ENCODE measurements at places on chromosomes 7 and 10. TPM values are rescaled to one million over a fixed set of nuclear protein-coding genes. Genes with fewer than 3 reads are reported as not detected.

TUBAL3 gene
- 0.17 TPM for polyA plus RNA-seq

CREB5 gene
- 11.9 TPM for polyA plus RNA-seq

PLCE1 gene
- polyA plus RNA-seq, result 34.6 TPM

CTAGE15 gene
- 1.7 TPM for polyA plus RNA-seq

MKX gene
- polyA plus RNA-seq, result 0.39 TPM

PILRA gene
- polyA plus RNA-seq, result 8.0 TPM

HGF gene
- polyA plus RNA-seq, result 2.8 TPM

CPXM2 gene
- polyA plus RNA-seq, result 3.7 TPM

CRHR2 gene
- not detected for polyA plus RNA-seq

SCD gene
- 56.9 TPM for polyA plus RNA-seq

DNA sequence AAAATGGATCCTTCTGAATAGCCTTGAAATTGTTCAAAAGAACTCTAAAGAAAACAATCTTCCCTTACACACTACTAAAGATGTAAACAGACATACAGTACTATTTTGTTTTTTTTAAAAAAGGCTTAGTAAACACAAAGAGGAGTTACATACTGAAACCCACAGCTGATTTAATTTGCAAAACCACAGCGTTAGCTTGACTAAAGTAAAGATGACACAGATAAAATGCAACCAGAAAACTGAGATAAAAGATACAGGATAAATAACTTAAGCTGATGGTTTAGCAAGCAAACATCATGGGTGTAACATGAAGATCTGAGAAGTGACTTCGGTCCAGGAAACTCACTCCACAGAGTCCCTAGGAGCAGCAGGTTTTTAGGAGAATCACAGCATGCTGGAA lies 21.8 kb downstream of the PRKCQ start:
- no peak for DNase-seq

DNA sequence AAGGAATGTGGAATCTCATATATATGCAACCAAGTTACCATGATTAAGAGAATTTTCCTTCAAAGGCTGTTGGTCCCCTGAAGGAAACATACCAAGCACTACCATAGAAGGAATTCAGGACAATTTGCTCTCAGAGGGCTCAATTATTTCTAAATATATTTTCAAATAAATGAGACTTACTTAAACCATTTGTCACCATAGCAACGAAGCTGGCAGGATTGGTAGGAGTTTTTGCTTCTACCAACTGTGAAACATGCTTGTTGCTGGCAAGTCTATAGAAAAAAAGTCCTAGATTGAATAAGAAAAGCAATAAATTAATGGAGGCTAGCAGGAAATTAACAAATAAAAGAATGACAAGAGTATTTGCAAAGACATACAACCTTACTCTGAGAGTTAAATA lies 156.9 kb upstream of the NPSR1 start:
- DNase-seq, result no peak

DNA sequence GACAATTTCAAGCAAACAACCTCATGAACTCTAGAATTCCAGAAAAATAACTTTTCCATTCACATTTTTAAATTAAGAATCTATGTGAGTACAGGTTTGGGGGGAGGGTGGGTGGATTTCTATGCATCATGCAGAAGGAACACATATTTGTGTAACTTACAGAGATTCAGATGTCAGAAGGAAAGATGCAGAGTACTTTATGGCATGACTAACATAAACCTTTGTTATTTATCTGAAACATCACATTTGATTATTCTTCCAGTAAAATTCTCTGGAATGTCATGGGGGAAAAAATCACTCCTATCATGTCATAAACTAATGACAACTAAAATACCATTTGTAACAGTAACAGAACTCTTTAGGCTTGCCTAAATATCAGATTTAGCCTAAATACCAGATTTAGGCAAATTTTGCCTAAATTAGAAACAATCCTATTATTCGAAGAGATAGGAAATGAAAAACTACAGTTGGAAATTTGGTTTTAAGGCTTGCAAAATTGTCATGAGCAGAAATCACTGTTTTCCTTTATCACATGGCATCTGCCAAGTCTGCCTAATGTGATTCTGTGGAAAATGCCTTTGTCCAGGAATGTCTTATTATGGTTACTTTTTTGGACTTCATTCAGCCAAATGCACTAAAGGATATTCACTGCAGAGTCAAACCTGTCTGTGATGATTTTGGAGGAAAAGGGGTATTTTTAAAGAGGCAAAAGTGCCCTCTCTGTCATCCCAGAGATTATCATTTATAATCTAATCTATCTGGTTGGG lies 527.7 kb upstream of the CELF2 start:
- DNase-seq, result no peak

DNA sequence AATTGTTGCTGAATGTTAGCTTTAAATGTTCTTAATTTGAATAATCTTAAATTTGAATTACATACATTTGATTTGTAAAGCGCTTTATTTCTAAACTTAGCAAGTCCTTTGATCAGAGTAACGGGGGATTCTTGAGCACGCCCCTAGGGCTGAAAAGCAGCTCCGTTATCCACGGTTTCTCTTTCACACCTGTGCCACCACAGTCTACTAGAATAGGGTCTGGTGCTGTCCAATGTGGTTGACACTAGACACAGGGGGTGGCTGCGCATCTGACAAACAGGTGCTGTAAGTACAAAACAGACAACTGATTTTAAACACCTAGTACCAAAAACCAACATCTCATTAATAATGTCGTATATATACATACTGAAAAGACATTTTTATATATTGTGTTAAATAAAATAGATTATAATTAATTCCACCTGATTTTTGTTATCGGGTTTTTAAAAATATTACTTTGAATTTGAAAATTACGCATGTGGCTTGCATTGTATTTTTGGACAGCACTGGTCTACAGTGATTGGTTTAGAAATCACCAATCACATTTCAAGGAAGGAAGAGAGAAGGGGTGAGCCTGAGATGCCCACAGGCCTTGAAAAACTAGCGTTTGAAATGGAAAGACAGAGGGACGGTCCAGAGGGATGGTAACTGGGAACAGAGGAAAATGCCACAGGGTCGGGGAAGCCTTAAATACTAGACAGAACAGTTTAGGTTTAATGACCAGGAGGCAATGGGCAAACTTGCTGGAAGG lies 7.3 kb downstream of the SEPHS1 start:
- DNase-seq, result no peak

GRCh38 chr7:99255463-99255862 lies 17.2 kb upstream of the MYH16 start:
- no peak for DNase-seq

- DNase-seq, result no peak
These were observed 51.5 kb downstream of the TCERG1L start for GRCh38 chr10:131260031-131260430.

GRCh38 chr10:133391761-133392518 lies 2.0 kb upstream of the MTG1 start:
- DNase-seq, result no peak

- no peak for DNase-seq
These were observed 139.3 kb downstream of the CXCL12 start for GRCh38 chr10:44245601-44245938.

DNA sequence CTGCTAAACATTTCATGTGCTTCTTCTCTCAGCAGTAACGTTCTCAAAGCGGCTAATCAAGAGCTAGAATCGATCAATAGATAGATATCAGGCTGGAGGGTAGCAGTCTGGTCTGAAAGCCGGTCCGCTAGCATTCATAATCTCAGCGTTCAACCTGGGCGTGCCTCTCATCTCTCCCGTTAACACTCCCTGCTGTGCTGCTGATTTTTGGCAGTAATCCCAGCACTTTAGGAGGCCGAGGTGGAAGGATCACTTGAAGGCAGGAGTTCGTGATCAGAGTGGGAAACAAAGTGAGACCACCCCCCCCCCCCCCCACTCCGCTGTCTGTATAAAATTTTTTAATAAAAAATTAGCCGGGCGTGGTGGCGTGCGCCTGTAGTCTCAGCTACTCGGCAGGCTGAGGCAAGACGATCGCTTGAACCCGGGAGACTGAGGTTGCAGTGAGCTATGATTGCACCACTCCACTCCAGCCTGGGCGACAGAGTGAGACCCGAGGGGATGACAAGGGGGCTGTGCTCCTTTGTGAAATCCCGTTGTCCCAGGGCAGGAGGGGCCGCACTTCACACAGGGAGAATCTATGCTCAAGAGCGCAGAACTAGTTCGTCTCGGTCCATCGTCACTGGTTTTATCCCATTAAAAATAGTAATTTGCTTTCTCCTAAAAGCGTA lies 624 bp upstream of the CEP55 start:
- no peak for DNase-seq

DNA sequence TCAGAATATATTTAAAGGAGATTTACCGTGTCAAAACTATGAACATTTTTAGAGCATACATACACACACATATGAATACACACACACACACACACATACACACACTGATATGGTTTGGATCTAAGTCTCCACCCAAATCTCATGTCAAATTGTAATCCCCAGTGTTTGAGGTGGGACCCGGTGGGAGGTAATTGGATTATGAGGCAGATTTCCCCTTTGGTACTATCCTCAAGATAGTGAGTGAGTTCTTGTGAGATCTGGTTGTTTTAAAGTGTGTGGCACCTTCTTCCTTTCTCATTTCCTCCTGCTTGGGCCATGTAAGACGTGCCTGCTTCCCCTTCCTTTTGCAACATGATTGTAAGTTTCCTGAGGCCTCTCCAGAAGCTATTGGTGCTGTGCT lies 515.0 kb upstream of the ZMIZ1 start:
- DNase-seq, result no peak

- DNase-seq, result no peak
These were observed 845.0 kb downstream of the CNTNAP2 start for GRCh38 chr7:146961617-146962016.

DNA sequence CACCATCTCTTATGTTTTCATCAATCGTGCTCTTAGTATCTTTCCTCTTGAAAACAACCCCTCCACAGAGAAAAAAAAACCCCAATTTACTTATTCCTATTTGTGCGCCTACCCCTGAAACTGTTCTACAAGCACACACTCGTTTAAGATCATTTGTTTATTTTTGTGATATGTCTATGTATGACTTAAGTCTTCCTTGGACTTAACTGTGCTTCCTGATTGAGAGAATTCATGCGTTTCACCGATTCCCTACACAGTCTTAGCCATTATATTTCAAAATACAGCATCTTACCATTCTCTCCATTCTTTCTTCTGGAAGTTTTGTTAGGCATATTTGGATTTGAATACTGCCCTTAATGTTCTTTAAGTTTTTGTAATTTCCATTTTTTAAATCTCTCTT lies 159.4 kb downstream of the MLLT10 start:
- DNase-seq, result no peak

DNA sequence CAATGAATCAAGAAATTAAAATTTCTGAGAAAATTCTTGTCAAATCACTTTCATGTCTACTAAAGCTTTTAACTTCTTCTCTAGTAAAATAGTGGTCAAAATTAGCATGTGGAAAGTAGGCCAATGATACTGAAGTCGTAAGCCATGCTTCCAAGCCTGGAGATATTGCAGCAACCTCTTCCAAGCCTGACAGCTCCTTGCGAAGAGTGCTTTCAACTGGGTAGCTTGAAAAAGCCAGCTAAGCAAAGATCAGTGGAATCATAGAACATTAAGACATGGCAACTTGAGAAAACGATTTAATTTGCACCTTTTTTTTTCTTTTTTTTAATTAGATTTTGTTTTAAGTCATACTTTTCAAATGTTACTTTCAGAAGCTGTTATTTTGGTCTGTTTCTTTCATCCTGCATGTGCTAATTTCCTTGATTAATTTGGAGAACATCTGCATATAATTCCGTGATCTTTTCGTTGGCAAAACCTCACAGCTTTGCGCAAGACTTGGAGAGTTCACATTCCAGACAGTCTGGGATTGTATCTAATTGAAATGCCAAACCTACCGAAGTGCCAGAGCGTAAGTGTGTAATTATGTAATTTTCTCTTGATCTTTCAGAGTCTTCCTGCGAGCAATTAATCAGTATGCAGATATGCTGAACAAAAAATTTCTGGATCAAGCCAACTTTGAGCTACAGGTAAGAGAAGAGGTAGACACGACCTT lies 142.2 kb upstream of the INSYN2A start:
- no peak for DNase-seq
